ENCODE measurements at places on chromosomes 2 and 18. TPM values are rescaled to one million over a fixed set of nuclear protein-coding genes. Genes with fewer than 3 reads are reported as not detected.

The MLPH gene
- not detected for total RNA-seq

- H3K36me3 ChIP-seq: no peaks in the 10 kb centered on the region
- H3K27ac ChIP-seq: no peak overlapping the region
- no peaks in the 10 kb centered on the region for H3K27me3 ChIP-seq
These were observed 44.6 kb downstream of the HAUS1 start for GRCh38 chr18:46148810-46149209.

The PTMA gene
- 2,403 TPM for total RNA-seq

DNA sequence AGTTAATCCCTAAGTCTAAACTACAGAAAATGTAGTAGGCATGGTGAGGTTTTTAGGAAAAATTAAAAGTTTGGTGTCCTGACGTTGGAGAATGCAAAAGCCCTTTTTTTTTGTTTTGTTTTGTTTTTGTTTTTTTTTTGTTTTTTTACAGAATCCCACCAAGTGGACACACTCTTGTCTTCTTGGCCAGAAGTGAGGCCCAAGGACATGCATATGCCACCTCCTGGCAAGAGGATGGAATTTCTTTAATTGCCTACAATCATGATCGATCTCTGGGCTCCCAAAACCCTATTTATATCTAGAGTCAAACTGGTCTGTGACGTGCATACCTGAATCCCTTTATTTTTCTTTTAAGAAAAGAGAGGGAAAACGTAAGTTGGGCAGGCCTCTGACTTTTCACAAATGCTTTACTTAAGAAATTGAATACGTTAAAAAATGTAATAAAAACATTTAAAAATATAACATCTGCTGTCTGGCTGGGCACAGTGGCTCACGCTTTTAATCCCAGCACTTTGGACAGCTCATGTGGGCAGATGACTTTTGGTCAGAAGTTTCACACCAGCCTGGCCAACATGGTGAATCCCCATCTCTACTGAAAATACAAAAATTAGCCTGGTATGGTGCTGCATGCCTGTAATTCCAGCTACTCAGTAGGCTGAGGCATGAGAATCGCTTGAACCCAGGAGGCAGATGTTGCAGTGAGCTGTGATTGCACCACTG, 502.7 kb downstream of the CBLN2 start:
- H3K4me3 ChIP-seq: no peak overlapping the region
- DNase-seq: no peak
- no peaks in the 10 kb centered on the region for H3K4me1 ChIP-seq
- H3K27me3 ChIP-seq: no peaks in the 10 kb centered on the region
- H3K27ac ChIP-seq: no peak overlapping the region

DNA sequence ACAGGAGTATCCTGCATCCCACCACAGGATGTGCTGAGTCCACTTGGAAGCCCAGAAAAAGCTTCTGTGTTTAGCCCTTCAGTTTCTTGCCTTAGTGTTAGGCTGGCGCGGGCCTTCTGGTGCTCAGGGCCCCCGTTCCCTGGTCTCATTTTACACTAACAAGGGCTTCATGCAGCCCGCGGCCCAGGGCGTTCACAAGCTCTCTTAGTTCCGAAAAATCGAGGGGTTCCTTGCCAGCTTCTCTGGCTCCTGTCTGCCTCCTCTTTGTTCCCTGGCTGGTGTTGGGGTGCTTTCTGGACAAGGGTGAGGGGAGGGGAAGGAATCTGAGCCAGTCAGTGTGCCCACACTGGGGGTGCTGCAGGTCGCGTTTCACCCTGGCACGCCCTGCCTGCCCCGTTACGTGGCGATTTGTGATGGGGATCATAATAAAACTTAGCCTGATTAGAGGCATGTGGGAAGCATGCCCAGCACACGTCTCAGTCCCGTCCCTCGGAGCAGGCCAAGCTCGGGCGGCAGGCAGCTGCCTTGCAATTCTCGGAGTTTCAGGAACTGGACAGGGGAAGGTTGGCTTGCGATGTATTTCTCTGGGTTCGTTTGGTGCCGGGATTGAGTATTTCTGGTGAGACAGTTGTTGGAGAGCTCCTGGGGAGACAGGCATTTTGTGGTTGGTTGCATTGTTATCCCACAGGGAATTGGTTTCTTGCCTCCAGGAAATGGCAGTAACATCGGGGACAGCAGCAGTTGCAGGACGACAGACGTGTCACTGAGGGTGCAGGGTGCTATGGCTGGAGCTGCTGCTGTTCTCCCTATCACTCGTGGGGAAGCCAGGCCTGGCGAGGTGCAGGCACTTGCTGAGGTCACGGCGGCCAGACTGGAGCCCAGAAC, 22.9 kb downstream of the SH3BP4 start:
- no peaks in the 10 kb centered on the region for H3K36me3 ChIP-seq
- H3K27me3 ChIP-seq: no peaks in the 10 kb centered on the region
- no peak overlapping the region for H3K4me3 ChIP-seq

DNA sequence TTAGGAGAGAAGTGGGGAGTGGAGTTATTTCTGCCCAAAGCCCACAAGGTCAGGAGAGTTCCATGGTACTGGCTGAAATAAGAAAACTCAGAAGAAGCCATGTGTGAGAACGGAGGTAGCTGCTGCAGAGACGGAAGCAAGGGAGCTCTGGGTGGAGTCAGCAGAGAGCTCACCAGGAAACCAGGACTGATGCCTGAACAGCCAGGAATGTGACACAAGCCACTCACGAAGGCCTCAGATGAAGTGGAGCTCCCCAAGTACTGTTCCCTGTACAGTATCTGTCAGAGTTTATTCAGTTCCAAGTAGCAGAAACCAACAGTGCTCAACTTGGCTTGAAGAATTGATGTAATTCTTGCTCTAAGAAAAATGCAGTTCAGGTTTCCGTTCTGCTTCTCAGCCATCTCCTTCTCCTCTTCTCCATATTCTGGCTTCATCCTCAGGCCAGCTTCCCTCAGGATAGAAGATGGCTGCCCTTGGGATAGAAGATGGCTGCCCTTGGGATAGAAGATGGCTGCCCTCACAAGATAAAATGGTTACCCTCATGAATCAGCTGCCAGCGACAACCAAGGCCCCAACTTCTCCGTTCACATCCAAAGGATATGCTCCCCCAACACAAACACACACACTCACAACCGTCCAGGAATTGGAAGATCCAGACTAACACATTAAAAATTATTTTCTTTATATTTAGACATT, 117.4 kb upstream of the SH3BP4 start:
- no peaks in the 10 kb centered on the region for H3K36me3 ChIP-seq
- no peak overlapping the region for H3K4me3 ChIP-seq
- H3K27me3 ChIP-seq: no peaks in the 10 kb centered on the region
- H3K27ac ChIP-seq: no peak overlapping the region
- DNase-seq: no peak

DNA sequence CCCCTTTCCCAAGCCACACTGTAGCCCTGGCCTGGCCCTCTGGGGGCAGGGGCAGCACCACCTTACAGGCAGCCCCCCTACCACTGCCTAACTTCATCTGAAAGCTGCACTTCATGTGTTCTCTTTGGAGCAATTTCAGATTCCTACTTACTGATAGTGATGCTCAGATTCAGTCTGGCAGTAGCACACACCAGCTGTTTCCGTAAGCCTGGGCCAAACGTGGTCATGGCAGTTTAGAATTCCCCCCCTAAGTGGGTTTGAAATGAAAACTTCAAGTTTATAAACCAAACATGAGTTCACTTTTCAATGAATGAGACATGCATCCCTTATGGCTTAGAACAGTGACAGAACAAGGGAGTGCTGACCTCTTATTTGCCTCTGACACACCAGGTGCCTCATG, 29.4 kb downstream of the GDF7 start:
- H3K27ac ChIP-seq: no peak overlapping the region
- no peak overlapping the region for H3K4me3 ChIP-seq
- no peaks in the 10 kb centered on the region for H3K27me3 ChIP-seq
- no peak for DNase-seq

DNA sequence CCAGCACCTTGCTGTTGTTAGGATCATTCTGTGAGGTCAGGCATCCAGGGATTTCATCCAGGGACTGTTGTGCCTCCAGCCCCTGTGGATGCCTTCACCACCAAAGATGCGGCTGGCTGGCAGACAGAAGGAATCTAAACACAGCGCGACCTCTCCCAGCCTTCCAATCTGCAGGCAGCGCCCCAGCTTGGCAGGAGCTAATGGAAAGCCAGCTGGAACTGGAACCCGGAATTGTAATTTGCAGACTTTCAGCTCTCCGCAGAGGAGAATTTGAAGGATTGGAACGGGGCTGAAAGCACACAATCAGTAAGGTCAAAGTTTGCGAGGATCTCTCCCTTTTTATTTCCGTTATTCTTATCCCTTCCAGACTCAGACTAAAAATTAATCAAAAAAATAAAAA, 127.8 kb downstream of the TRIB2 start:
- no peak overlapping the region for H3K27ac ChIP-seq
- no peak for DNase-seq
- H3K36me3 ChIP-seq: no peaks in the 10 kb centered on the region
- no peak overlapping the region for H3K4me3 ChIP-seq

GRCh38 chr2:69945441-69945840, 16.0 kb downstream of the ASPRV1 start:
- no peak for DNase-seq
- H3K36me3 ChIP-seq: peaks cover 7% of the 10 kb centered on the region
- no peaks in the 10 kb centered on the region for H3K27me3 ChIP-seq
- H3K4me3 ChIP-seq: no peak overlapping the region

The CYRIA gene
- total RNA-seq: 1.2 TPM

DNA sequence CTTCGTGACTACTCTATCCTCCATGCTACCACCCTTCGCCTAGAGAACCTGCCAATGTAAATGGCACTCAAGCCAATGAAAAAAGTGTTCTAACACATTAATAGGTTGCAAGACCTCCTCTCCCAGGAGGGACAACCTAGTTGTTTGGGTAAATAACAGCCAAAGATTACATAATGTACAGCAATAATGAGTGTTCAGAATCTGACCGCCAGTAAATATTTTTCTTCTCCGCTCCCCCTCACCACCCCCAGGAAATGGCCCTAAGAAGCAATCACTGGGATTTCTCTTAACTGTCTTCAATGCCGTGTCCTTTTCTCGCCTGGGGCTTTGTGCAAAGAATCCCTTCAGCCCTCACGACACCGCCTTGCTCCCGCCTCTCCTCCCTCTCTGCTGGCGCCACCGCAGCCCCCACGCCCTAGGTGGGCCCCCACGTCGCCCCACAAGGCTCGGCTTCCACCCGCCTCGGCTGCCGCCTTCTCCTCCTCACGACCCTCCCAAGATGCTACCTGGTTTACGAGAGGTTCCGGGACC, 458 bp downstream of the HYCC2 start:
- peaks cover 47% of the 10 kb centered on the region for H3K4me1 ChIP-seq
- peak overlapping the region; percentile 88 for H3K4me3 ChIP-seq
- peak overlapping the region; percentile 87 for H3K27ac ChIP-seq
- no peaks in the 10 kb centered on the region for H3K36me3 ChIP-seq
- DNase-seq: no peak

GRCh38 chr2:44671916-44672315, 269.6 kb upstream of the SIX3 start:
- no peak overlapping the region for H3K27ac ChIP-seq
- no peaks in the 10 kb centered on the region for H3K36me3 ChIP-seq
- H3K4me1 ChIP-seq: peaks cover 11% of the 10 kb centered on the region
- H3K4me3 ChIP-seq: no peak overlapping the region

The KCNF1 gene
- not detected for total RNA-seq

- no peak overlapping the region for H3K27ac ChIP-seq
- H3K4me3 ChIP-seq: no peak overlapping the region
- no peaks in the 10 kb centered on the region for H3K4me1 ChIP-seq
- H3K36me3 ChIP-seq: no peaks in the 10 kb centered on the region
These were observed 95.1 kb downstream of the MYO5B start for GRCh38 chr18:50099725-50100407.

The ABHD1 gene
- 0.90 TPM for total RNA-seq

DNA sequence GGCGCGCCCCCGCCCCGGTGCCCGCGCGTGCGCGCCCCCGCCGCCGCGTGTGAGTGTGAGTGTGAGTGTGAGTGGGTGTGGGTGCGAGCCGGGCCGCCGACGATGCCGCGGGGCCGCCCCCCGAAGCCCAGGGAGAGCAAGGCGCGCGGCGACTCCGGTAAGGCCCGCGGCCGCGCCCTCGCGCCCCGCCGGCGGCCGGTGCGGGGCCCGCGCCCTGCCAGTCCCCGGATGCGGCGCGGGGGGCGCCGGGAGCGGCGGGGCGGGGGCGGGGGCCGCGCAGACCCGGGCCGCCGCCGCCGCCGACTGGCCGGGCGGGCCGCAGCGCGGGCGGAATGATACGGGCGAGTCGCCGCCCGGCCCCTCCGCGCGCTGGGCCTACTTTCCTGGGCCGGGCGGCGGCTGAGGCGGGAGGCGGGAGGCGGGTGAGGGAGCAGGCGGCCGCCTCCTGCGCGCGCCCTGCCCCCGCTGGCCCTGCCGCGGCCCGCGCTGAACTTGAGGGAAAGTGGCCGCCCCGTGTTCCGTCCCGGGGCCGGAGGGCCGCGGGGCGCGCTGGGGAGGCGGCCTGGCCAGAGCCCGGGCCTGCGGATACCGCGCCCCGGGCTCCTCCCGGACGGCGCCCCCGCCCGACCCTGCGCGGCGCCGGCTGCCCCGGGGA, at the start of gene ZNF236:
ZNF236 (plus strand) TSS at position 52 of the 655 bp plus-strand sequence; CDS start at position 103, 51 bp downstream.
- peaks cover 27% of the 10 kb centered on the region for H3K4me1 ChIP-seq
- no peaks in the 10 kb centered on the region for H3K27me3 ChIP-seq
- H3K4me3 ChIP-seq: peak within 1 kb of the TSS; percentile 87
- H3K36me3 ChIP-seq: no peaks in the 10 kb centered on the region

The QPCT gene
- total RNA-seq: 4.2 TPM

The ALK gene
- total RNA-seq: not detected

The TXNL1 gene
- 91.6 TPM for total RNA-seq

DNA sequence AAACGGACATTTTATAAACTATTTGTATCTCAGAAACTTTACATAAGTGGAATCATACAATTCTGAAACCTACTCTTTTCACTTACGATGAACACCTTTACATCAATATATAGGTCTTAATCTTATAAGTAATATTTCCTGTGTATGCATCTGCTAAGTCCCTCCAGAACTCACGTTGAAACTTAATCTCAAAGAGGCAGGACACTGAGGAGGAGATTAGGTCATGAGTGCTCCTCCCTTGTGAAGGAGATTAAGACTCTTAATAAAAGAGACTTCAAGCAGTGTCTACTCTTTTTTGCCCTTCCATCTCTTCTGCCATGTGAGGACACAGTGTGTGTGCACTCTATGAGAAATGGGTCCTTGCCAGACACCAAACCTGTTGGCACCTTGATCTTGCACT, 94.7 kb upstream of the CDKL4 start:
- no peak for DNase-seq
- H3K27me3 ChIP-seq: no peaks in the 10 kb centered on the region
- H3K27ac ChIP-seq: no peak overlapping the region
- no peaks in the 10 kb centered on the region for H3K4me1 ChIP-seq
- no peaks in the 10 kb centered on the region for H3K36me3 ChIP-seq

- H3K4me3 ChIP-seq: no peak overlapping the region
- H3K4me1 ChIP-seq: no peaks in the 10 kb centered on the region
- no peak for DNase-seq
- no peaks in the 10 kb centered on the region for H3K36me3 ChIP-seq
- H3K27me3 ChIP-seq: no peaks in the 10 kb centered on the region
- no peak overlapping the region for H3K27ac ChIP-seq
These were observed 408.1 kb downstream of the THSD7B start for GRCh38 chr2:137173463-137173862.

- H3K4me1 ChIP-seq: peaks cover 8% of the 10 kb centered on the region
- no peak overlapping the region for H3K27ac ChIP-seq
- no peaks in the 10 kb centered on the region for H3K27me3 ChIP-seq
- DNase-seq: no peak
These were observed 40.1 kb upstream of the ZNF396 start for GRCh38 chr18:35417223-35417622.

Measured in CD8-positive, alpha-beta memory T cell (primary cell).